ENCODE measurements at places on chromosomes 5 and 9. TPM values are rescaled to one million over a fixed set of nuclear protein-coding genes. Genes with fewer than 3 reads are reported as not detected.
A peak's percentile ranks its signal among the peaks of the same experiment; 100 is the strongest.

CDKN2B-AS1 gene
- not detected for total RNA-seq

PCDHGA5 gene
- 8.8 TPM for total RNA-seq

DBH gene
- not detected for total RNA-seq

FBXW11 gene
- total RNA-seq, result 57.9 TPM

DNA sequence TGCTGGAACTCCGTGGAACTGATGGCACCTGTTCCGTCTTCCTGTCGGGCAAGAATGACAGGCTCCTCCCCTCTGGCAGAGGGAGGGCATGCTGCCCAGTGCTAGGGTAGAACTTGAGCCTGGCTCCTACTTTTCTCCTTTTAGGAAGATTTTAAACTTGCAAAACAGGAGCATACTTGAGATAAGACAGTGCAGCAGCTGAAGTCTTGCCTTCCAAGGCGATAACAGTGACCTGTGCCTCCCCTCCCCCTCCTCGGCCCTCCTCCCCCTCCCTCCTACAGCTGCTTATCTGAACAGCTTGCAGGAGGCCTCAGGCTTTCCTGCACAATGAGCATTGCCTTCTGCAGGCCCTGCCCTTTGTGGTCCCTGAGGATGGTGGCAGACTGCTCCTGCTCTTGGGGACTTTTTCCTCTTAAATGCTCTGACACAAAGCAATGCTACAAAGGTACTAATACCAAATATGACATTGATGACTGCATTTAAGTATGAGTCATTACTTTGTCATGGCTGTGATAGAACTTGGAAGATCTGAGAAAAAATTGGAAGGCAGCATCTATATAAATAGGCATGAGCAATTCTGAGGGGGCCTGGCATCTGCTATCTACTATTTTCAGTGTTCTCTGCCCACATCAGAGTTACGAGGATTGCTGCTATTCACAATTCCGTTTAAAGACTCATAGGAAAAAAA, 2.0 kb downstream of the GADD45G start:
- H3K4me1 ChIP-seq, result peaks cover 3% of the 10 kb centered on the region
- no peaks in the 10 kb centered on the region for H3K36me3 ChIP-seq
- H3K27me3 ChIP-seq, result no peaks in the 10 kb centered on the region
- H3K4me3 ChIP-seq, result peak overlapping the region; percentile 75
- peak; percentile 34 for DNase-seq

- no peak overlapping the region for H3K27ac ChIP-seq
- H3K36me3 ChIP-seq, result no peaks in the 10 kb centered on the region
- H3K27me3 ChIP-seq, result no peaks in the 10 kb centered on the region
- H3K4me3 ChIP-seq, result no peak overlapping the region
- DNase-seq, result no peak
Observed at GRCh38 chr5:104932431-104932830, 1369.8 kb upstream of the NUDT12 start.

All from heart right ventricle (tissue), 16 donors.